ENCODE measurements at places on chromosomes 3 and 15. TPM values are rescaled to one million over a fixed set of nuclear protein-coding genes. Genes with fewer than 3 reads are reported as not detected.

The P2RY13 gene
- total RNA-seq: 0.33 TPM

DNA sequence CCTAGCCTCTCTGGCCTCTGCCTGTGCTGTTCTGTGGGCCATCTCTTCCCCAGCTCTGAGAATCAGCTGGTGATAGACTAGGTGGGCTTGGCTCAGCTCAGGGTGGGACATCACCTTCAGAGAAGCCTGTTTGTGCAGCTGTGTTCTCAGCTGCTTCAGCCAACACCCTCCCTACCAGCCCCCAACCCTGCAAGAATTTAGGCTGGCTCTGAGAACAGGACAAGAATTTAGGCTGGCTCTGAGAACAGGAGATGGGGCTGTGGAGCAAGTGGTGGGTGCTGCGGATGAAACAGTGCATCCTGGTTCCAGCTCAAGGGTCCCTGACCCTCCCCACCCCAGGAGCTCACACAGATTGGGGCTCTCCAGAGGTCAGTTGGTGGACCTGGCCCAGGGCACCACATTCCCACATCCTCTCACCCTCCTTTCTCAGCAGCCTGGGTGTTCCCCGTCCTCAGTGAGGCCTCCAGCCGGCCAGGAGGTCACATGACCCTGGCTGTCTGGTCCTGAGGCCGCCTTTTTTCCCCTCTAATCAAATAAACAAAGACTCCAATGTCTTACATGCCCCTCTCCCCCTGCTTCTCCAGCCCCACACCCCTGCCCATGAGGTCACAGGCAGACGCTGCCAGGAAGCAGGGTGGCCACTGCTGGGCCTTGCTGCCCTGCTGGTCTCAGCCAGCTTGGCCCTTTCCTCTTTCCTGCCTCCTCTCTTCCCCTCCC lies 14.9 kb downstream of the PLEKHO2 start:
- no peak for DNase-seq
- peaks cover 53% of the 10 kb centered on the region for H3K4me1 ChIP-seq
- H3K27me3 ChIP-seq: no peaks in the 10 kb centered on the region
- H3K36me3 ChIP-seq: peaks cover 91% of the 10 kb centered on the region
- peak overlapping the region; percentile 61 for H3K27ac ChIP-seq
- peak overlapping the region; percentile 28 for H3K4me3 ChIP-seq

DNA sequence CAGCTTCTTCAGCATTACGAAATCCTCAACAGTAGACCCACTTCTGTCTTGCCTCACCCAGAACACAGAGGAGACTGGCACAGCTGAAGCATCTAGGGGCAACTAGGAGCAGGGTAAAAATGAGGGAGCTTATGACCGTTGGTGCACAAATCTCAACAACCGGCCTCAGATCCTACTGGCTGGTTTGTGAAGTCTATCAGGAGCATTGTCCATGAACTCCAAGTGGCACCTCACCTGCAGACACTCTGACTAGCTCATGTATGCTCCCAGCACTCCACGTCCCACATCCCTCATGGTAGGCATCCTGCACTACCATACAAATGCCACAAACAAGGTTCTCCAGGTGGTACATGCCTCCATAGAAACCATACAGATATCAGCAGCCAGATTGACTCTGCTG lies 163.1 kb downstream of the TLE3 start:
- no peak for DNase-seq
- no peaks in the 10 kb centered on the region for H3K36me3 ChIP-seq
- H3K27me3 ChIP-seq: peaks cover 10% of the 10 kb centered on the region
- H3K27ac ChIP-seq: no peak overlapping the region

- peaks cover 43% of the 10 kb centered on the region for H3K4me1 ChIP-seq
- no peaks in the 10 kb centered on the region for H3K27me3 ChIP-seq
- H3K4me3 ChIP-seq: no peak overlapping the region
- H3K36me3 ChIP-seq: no peaks in the 10 kb centered on the region
Measured at GRCh38 chr15:52255935-52256334, 39.7 kb downstream of the MYO5C start.

- DNase-seq: no peak
- no peaks in the 10 kb centered on the region for H3K4me1 ChIP-seq
- H3K27ac ChIP-seq: no peak overlapping the region
- H3K4me3 ChIP-seq: no peak overlapping the region
- H3K27me3 ChIP-seq: no peaks in the 10 kb centered on the region
- no peaks in the 10 kb centered on the region for H3K36me3 ChIP-seq
Measured at GRCh38 chr15:24696842-24697241, 21.3 kb downstream of the NPAP1 start.

- H3K4me1 ChIP-seq: peaks cover 78% of the 10 kb centered on the region
- peak overlapping the region; percentile 32 for H3K4me3 ChIP-seq
- no peaks in the 10 kb centered on the region for H3K36me3 ChIP-seq
- H3K27ac ChIP-seq: peak overlapping the region; percentile 83
- DNase-seq: no peak
- no peaks in the 10 kb centered on the region for H3K27me3 ChIP-seq
Measured at GRCh38 chr15:44676676-44677075, 13.2 kb upstream of the SPG11 start.

DNA sequence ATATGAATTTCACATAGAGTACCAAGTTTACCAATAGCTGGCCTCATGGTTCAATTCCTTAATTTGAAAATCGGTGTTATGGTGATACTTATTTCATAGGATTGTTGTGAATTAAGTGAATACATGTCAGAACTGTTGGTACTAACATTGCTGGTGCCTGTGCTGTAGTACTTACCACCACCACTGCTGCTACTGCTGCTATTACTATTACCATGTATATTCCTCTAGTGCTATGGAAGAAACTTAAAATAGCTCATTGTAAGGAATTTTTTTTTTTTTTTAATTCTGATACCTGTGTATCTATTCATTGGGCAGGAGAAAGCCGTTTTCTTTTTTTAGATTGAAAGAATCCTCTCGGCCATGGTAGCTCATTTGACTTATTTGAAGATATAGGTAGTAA lies 3.6 kb downstream of the FYTTD1 start:
- no peaks in the 10 kb centered on the region for H3K27me3 ChIP-seq
- peaks cover 29% of the 10 kb centered on the region for H3K36me3 ChIP-seq
- DNase-seq: no peak
- H3K4me1 ChIP-seq: peaks cover 53% of the 10 kb centered on the region
- no peak overlapping the region for H3K27ac ChIP-seq

The KCNMB3 gene
- total RNA-seq: 6.9 TPM

The CFAP91 gene
- 12.9 TPM for total RNA-seq

The MBNL1 gene
- total RNA-seq: 489 TPM

- no peak for DNase-seq
- no peaks in the 10 kb centered on the region for H3K36me3 ChIP-seq
- H3K4me3 ChIP-seq: no peak overlapping the region
- H3K27me3 ChIP-seq: no peaks in the 10 kb centered on the region
Measured at GRCh38 chr3:157650172-157650571, 147.0 kb upstream of the VEPH1 start.

- no peaks in the 10 kb centered on the region for H3K4me1 ChIP-seq
- no peaks in the 10 kb centered on the region for H3K36me3 ChIP-seq
- DNase-seq: no peak
- peaks cover 2% of the 10 kb centered on the region for H3K27me3 ChIP-seq
Measured at GRCh38 chr15:61112231-61112630, 116.9 kb downstream of the RORA start.
